Adrenal gland (tissue), 19 donors: ENCODE measurements at places on chromosomes 1 and 21. TPM values are rescaled to one million over a fixed set of nuclear protein-coding genes. Genes with fewer than 3 reads are reported as not detected.

MSH4 gene
- total RNA-seq: 0.17 TPM

IGSF21 gene
- total RNA-seq: 10.4 TPM

SYT2 gene
- total RNA-seq: not detected

LRRC53 gene
- not detected for total RNA-seq

PTAFR gene
- 7.4 TPM for total RNA-seq

TRNAU1AP gene
- total RNA-seq: 16.7 TPM

CHAF1B gene
- 1.3 TPM for total RNA-seq

DNA sequence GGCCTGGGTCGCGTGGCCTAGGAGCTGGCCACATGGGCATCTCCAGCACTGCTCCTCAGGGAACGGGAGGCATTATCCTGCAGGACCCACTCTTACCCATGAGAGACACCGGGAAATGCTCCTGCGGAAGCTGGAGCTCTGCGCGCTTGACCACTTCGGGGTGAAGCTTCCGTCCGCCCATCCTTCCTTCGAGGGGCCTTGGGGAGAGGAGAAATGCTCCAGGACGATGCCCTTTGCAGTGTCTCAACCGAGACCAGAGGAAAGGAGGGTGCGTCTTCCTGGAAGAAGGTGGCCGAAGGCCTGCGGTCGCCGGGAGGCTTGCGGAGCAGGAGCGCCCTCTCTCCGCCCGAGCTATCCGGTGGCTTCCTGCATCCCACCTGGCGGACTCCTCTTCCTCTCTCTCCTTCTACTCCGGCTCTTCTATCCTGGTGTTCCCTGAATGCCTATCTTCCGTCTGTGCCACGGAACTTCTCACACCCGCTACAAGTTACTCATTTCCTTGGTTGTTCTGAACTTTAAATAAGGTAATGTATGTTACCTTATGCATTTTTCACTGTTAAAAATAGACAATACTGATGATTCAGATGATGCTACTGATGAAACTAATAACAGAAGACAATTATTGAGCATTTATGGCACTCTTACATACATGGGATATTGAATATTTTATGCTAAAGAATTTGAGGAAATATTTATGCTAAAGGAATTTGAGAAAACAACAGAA lies 91.4 kb downstream of the PRKAB2 start:
- no peak for DNase-seq

- DNase-seq: peak; percentile 59
These were observed 744.2 kb downstream of the USP25 start for GRCh38 chr21:16473988-16474387.

- no peak for DNase-seq
These were observed 104.2 kb upstream of the ADAMTS5 start for GRCh38 chr21:27070861-27071670.

GRCh38 chr21:18164933-18165332 lies 79.7 kb upstream of the CHODL start:
- DNase-seq: no peak

- DNase-seq: no peak
These were observed 78.4 kb upstream of the SLC45A1 start for GRCh38 chr1:8239306-8240023.

GRCh38 chr1:94532077-94532476 lies 9.5 kb downstream of the F3 start:
- DNase-seq: no peak

- DNase-seq: peak; percentile 64
These were observed 1.3 kb downstream of the GNG12 start for GRCh38 chr1:67831850-67832513.

DNA sequence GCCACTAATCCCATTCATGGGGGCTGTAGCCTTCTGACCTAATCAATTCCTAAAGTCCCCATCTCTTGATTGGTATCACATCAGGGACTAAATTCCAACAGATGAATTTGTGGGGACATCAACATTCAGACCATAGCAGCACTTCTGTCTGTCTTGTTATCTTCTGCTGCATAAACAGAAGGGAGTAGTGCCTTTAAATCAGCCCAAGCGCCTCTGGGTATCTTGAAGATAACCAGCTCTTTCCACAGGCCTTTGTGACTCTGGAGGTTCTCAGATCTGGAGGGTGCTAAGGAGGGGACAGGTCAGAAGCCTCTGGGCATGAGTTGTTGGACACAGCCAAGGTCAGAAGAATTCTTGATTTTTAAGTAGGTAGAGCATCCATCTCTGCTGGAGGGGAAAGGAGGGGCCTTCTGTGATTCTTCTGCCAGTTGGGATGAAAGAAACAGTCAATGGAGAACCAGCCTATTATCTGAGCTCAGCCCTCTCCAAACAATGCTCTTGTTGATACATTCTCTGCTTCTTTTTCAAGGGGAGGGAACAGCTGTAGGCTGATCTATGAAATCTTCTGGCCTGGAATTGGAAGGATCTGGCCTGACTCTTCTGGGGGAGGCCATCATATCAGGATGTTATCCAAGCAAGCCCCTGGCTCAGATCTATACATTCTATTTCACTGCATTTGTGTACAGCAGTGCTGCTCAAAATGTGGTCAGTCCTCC lies 31.3 kb upstream of the LRIG2 start:
- DNase-seq: no peak

GRCh38 chr1:72412286-72412685 lies 129.9 kb upstream of the NEGR1 start:
- no peak for DNase-seq

- DNase-seq: peak; percentile 58
These were observed 73.2 kb upstream of the ABCG1 start for GRCh38 chr21:42145569-42146272.

DNA sequence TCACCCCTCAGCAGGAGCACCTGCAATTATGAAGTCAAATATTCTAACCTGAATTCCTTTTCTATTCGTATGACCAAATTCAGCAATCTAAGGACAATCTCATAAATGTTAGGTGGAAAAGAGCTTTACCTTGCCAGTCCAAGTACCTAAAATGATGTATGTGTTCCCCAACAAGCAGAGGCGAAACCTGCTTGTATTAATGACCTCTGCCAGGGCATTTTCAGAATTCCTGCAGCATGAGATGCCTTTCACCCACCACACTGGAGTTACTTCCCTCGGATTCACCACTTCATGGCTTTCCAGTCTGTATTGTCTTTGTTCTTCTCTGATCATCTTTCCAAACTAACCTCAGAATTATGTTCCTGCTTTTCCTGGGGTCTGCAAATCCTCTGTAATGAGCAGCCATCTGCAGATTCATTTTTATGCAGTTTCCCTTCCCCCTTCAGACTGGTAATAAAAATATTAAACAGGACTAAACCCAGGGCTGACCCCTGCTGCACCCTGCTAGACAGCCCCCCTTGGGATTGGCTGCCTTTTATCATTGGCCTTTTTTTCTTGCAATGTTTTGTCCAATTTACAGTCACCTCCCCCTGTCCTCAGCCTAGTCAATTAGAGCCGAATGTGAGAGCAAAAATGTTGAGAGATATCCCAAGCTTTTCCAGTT lies 26.6 kb upstream of the CASQ2 start:
- no peak for DNase-seq

GRCh38 chr1:53469373-53469772 lies 10.2 kb downstream of the DMRTB1 start:
- DNase-seq: peak; percentile 20

DNA sequence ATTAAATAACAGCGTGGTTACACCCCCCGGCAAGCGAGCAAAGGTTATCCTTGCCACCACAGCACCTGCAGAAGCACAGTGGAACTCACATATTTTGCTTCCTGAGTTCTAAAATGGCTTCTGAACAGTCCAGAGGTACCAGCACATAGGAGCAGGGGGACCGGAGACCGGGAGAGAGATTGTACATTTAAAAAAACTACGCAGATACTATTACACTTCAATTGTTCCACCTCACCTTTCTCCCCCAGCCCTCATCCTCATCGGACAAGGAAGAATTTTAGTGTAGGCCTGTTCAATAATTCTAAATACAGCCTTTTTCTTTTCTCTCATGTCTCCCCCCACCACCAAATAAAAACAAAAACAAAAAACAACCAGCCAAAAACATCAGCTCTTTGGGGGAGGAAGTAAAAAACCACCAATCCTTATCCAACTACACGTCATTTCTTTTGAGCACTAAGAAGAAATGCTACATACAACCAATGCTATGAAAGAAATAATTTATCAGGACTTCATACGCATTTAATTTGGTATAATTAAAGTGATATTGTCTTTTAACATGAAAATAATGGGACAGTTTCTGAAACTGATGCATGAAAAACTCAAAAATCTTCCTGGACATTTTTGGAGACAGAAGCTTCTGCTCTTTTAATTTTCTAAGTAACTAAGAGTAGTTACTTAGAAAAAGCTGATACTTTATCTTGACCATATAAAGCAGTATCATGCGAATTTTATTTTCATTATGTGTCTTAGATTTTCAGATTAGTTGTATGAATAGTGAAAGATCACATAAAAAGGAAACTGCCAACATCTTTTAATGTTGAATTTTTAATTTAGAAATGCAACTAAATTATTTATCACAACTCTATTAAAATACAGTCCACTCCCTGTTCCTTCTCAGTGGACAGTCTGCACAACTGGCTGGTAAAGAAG lies 9.1 kb downstream of the CDKN2C start:
- DNase-seq: no peak

DNA sequence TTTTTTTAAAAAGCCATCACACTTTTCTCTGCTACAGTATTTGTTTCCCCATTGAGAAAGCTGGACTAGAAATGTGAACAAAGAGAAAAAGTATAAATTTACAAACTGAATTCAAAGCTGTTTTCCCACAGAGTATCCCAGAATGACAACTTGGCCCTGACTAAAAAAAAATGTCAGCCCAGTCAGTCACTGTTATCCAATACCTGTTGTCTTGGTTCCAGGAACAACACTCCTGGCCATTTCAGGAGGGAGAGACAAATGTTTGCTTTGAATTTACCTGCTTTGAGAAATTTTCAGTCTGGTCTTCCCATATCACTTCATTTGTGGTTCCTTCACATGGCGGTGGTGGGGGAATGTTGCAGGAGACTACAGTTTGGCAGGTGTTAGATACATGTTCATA lies 46.2 kb downstream of the COLGALT2 start:
- no peak for DNase-seq

- peak; percentile 84 for DNase-seq
These were observed 21.6 kb upstream of the POFUT2 start for GRCh38 chr21:45309069-45309986.

- peak; percentile 28 for DNase-seq
These were observed 63.7 kb downstream of the MAP10 start for GRCh38 chr1:232868793-232869491.

GRCh38 chr1:201511941-201512539 lies 5.1 kb upstream of the CSRP1 start:
- no peak for DNase-seq

DNA sequence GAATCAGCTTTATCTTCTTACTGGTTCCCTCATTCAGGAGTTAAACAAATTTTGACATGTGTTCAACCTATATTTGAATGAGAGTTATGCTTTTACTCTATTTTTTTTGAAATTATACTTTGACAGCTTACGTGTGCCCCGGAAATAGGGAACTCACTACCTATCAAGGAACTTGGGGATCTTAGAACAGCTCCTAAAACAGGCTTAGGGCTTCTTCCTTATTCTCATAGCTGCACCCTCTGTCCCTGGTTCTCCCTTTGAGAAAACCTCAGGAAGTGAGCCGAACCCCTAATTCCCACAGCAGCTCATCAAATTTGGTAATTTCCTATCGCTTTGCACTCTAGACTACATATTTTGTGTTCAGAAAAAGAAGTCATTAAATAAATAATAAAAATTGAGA lies 81.2 kb upstream of the RUNX3 start:
- DNase-seq: no peak

DNA sequence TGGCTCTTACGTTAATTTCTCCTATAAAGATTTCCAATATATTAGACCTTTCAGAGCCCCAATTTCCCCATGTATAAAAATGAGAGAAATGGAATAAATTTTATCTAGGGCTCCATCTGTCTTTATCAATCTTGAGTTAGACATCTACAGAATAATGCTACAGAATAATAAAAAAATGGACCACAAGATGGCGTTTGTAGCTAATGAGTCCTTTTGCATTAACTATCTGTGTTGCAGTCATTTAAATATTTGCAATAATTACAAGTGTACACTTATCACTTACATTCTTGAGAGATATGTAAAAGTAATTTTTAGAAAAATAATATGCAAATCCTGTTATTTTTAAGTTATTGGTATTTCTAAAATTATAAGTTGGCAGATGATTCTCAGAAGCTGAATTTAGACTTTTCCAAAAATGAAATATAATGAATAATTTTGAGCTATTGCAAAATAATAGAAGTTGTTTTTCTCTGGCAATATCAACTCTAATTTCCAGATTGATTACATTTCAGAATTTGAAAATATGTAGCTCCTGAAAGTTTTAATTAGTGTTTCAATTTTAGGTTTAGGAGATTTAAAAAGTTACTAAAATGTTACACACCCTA lies 87.7 kb downstream of the SNX7 start:
- DNase-seq: no peak

- DNase-seq: no peak
These were observed 12.1 kb downstream of the PLXNA2 start for GRCh38 chr1:208231881-208232661.

DNA sequence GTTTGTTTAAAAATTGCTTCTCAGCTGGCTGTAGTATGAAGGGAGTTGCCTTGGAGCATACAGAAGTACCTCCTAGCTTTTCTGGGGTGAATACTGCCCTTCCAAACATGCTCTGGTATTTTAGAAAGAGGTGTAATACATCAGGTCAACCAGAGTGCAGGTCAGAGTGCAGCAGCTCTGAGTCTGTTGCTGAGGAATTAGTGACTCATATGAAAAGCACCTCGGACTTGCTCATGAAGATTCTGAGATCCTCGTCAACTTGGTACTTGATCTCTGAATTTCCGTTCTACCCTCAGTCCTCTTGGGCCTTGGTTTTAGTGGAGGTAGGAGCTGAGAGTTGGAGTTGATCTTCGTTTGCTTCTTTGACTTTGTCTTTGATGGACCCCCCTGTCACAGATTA lies 67.3 kb downstream of the NOS1AP start:
- DNase-seq: peak; percentile 45

DNA sequence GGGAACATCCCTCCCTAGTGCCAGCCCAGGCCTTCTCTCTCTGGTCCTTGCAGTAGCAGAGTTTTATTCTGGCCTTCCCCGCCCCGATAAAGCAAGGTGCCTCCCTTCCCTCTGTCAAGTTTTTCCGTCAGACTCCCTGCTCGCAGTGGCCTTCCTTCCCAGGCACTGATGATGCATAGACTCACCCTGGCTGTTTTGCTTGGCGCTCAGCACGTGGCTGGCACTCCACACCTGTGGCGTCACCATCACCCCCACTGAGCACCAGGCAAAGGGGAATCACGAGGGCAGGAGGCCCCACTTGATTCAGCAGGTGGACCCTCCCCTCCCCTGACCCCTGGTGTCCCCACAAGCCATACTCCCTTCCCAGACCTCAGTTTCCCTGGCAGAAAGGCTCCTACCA lies 7.4 kb downstream of the SLC26A9 start:
- no peak for DNase-seq

GRCh38 chr21:43269440-43269839 lies 100.6 kb downstream of the CRYAA start:
- DNase-seq: no peak

- peak; percentile 91 for DNase-seq
These were observed 87.9 kb downstream of the RIPK4 start for GRCh38 chr21:41678924-41679318.
